Activated T-cell treated with anti-CD3 and anti-CD28 coated beads for 48 hours (primary cell): ENCODE measurements at places on chromosomes 11 and 22.

GRCh38 chr22:36963302-36963701, 49.9 kb downstream of the CSF2RB start:
- no peak for DNase-seq

DNA sequence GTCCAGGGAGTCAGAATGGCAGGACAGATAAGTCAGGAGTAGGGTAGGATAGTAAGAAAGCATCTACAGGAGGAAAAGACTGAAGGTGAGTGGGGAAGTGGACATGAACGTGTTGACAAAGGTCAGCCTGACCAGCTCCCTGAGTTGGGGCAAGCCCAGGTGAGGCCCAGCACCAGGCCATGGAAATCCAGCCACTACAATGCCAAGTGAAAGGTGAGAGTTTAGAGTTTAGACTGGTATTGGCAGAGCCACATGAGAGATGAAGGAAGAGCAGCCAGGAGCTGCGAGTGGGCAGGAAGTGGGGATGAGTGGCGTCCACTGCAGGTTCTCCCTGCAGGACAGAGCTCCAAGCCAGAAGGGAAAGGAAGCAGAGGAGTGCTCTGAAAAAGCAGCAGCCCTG, 16.5 kb upstream of the SMCO4 start:
- no peak for DNase-seq

DNA sequence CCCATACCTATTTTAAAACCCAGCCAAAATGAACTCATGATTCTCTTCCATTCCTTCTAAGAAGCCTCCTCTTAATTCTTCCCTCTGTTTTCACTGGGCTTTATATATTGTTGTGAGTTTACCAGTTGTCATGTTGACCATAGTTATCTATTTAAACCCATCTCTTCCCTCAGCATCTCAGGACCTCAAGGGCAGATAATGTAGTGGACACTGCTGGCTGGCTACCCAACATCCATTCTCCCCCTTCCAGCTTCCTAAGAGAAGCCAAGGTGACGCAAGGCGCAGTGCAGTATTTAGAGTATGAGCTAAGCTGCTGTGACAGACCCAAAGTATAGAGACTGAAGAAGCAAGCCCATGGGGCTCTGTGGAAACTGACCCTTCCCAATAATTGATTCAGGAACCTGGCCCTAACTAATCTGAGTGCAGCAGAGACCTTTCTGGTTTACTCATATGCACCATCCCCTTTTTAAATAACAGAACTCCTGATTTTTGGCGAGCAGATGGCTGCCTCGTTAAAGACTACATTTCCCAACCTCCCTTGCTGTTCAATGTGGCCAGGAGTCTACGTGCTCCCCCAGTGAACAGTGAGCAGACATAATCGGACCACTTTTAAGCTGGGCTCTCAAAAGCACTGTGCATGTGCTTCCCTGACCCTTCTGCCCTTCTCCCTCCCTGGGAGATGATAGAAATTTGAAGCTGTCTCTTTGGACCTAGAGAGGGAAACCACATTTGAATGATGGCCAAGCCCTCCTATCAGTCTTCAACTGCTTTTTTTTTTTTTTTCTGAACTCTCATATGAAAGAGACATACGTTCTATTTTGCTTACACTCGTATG, 28.1 kb upstream of the CREB3L1 start:
- no peak for DNase-seq

- no peak for DNase-seq
Observed at GRCh38 chr22:17430412-17430811, 61.2 kb downstream of the CECR2 start.

- DNase-seq: no peak
Observed at GRCh38 chr22:29569011-29569678, 11.8 kb downstream of the NIPSNAP1 start.

DNA sequence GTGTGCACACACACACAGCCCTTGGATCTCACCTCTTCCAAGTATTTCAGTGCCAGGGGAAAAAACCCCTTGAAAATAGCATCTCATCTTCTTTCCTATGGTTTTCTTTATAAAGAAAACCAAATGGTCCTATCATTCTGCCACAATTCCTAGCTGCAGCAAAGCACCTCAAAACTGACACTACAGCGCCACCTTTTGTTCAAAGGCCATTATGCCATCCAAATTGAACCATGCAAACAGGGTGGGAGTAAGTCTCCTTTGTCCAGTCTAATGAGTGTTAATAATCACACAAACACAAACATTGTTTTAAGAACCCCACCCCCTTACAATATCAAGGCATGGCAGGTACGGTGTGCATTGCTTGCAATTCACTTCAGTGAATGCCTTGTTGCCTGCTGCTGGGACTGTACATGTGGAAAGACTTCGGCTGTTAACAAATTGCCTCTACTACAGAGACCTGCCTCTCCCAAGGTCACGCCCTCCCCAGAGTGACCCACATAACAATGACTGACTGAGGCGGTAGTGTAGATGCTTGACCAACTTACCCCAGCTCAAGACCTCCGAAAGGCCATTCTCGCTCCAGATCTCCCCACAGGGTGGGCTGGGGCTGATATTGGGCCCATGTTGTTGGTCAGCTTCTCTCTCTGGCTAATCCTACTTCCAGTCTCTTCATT, 31.7 kb downstream of the FAM181B start:
- DNase-seq: no peak

- DNase-seq: no peak
Observed at GRCh38 chr11:113549611-113550578, 74.7 kb upstream of the DRD2 start.
